AG09309 (cell line): ENCODE measurements at places on chromosomes 6 and 20.

DNA sequence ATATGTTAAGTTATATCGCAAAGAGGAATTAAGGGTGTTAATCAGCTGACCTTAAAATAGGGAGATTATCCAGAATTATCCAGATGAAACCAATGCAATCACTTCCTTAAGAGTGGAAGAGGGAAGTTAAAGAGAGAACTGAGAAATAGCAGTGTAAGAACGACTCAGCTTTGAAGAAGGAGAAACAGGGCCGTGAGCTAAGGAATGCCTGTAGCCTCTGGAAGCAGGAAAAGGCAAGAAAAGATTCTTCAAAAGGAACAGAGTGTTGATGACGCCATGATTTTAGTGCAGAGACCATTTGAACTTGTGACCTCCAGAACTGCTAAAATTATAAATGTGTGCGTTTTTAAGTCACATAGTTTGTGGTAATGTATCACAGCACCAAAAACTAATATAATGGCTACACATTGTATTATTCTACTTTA lies 32.7 kb downstream of the ILRUN start:
- no peak for DNase-seq

DNA sequence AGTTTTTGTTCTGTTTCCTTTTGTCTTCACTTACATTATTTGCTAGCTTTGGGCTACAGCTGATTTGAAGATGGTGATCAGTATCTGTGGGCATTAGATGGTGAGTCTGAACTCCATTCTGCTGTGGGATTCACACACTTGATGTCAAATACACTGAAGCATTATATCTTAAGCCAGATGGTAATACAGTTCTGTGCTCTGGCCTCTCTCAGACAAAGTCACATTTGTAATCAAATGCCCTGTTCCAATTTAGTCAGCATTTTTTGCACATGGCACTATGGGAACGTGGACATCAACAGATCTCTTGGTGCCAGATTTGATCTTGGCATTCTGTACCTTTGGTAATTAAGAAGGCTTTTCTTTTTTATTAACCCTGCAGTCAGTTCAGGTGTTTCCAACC lies 56.0 kb downstream of the SASH1 start:
- no peak for DNase-seq

DNA sequence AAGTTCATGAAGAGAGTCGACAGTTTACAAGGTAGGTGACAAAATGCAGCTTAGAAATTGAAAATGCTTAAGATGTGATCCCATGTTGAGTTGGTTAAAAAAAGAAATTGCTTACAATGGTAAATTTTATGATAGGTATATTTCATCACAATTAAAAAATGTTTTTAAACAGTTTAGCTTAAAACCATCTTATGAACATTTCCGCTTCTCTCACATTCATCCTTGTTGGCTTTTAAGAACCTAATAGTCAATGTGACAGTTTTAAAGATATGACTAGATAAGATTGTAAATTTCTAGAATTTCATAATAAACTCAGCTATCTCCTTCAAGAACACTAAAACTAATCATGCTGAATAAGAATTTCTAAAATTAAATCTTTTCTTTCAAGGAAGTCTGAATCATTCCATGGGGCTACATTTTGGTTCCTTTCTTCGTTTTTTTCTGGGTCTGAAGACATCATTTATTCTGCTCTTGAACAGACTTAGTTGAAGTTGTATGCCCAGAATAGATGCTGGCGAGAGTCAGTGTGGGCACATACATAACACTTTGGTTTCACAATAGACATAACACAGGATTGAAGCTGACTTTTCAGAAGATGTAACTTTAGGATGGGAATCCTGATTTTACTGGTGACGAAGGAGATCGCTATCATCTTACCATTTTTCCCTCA lies 35.9 kb upstream of the LTV1 start:
- DNase-seq: no peak

DNA sequence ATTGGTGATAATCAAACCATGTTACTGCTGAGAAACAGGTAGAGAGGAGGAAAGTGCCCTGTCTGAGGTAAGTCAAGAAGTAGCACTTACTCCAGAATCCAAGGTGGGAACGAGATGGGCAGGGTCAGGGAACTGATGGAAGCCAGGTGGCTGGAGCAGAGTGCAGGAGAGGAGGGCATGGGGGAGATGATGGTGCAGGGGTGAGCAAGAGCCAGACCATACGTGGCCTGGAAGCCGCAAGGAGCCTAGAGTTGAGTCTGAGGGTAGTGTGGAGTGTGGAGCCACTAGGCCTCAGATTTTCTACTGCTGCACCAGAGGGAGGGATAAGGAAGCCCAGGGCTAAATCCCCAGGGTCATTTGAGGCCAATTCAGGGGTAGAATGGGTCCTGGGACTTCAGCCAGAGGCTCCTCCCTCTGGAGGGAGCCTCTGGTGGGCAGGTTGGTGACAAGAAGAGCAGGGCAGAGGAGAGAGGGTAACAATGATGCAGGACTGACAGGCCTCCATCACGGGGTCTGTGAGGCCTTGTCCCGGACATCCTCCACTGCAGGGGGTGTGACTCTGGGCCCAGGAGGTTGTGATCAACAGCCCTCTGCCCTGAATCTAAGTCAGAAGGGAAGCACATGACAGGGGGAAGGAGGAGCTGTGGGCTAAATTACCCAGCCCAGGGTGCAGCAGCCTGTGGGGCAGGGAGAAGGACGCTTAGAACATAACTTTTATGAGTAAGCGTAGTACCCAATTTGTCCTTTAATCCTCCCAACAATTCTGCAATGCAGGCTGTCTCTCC lies 28.7 kb downstream of the COX4I2 start:
- DNase-seq: no peak

DNA sequence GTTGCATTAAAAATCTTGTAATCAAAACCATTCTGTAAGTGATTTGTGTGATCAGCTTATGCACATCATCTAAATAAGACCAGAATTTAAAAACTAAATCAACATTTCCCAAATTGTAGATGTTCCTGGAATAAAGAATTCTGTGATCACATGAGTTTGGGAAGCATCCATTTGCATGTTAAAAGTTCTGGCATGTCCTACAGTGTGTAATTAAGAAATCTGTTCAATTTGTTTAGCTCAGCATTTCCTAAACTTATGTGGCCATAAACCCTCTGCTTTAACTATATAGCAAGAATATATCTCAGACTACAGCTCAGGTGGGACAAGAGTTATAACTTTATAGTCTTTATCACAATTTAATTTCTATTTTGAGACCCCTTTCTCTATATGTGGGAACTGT lies 399.1 kb downstream of the LAMA2 start:
- no peak for DNase-seq

- no peak for DNase-seq
These were observed 118.1 kb upstream of the TMEM181 start for GRCh38 chr6:158441716-158442215.

DNA sequence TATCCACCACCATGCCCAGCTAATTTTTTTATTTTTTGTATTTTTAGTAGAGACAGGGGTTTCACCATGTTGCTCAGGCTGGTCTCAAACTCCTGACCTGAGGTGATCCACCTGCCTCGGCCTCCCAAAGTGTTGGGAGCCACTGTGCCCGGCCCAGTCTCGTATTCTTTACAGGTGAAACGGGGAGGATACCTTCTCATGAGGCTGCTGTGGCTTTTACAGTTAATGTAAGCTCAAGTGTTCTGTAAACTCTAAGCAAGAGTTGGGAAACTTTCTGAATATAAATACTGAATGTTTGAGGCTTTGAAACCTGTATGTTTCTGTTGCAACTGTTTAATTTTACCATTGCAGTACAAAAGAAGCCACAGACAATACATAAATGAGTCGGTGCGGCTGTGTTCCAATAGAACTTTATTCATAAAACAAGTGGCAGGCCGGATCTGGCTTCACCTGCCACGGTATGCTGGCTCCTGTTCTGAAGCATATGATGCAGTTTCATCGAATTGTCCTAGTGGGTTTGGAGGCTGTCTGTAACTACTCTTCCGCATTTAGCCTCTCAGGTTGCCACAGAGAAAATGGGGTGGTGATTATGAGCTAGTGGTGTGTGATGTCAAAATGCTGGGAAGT lies 192.5 kb upstream of the ZFP64 start:
- no peak for DNase-seq

- DNase-seq: no peak
These were observed 77.2 kb downstream of the PTPN1 start for GRCh38 chr20:50587291-50587961.
